Thymus (tissue), 14 donors: ENCODE measurements at places on chromosomes 11 and 22. TPM values are rescaled to one million over a fixed set of nuclear protein-coding genes. Genes with fewer than 3 reads are reported as not detected.

Gene TSGA10IP
- 0.09 TPM for total RNA-seq

Gene SNAP29
- 13.4 TPM for total RNA-seq

Gene PARVG
- 60.8 TPM for total RNA-seq

Gene VPREB1
- total RNA-seq, result 2.5 TPM

Gene OR52I2
- total RNA-seq, result 0.09 TPM

Gene BRSK2
- 0.14 TPM for total RNA-seq

Gene C11orf65
- 1.8 TPM for total RNA-seq

Gene OR52I1
- under 0.01 TPM for total RNA-seq

Gene CALCA
- 0.61 TPM for total RNA-seq

Gene KCNJ11
- total RNA-seq, result 0.42 TPM

- DNase-seq, result no peak
Measured at GRCh38 chr11:80694385-80694784, 1253.6 kb upstream of the TENM4 start.

DNA sequence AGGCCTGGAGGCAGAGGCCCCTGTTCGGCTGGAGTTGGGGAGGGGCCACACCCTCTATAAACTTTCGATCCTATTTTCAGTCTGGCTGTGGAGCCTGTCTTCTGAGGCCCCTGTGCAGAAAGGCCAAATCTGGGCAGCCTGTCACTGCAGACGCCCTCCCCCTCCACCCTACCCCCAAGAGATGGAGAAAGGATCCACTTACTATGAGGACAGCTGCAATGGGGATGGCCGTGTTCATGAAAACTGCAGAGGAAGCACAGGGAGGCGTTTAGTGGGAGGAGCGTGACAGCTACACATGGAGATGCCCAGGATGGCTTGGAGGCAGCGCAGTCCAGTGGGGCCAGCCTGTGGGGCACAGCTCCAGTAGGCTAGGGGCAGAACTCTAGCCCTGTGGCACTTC lies 43.5 kb upstream of the KCNJ11 start:
- no peak for DNase-seq

DNA sequence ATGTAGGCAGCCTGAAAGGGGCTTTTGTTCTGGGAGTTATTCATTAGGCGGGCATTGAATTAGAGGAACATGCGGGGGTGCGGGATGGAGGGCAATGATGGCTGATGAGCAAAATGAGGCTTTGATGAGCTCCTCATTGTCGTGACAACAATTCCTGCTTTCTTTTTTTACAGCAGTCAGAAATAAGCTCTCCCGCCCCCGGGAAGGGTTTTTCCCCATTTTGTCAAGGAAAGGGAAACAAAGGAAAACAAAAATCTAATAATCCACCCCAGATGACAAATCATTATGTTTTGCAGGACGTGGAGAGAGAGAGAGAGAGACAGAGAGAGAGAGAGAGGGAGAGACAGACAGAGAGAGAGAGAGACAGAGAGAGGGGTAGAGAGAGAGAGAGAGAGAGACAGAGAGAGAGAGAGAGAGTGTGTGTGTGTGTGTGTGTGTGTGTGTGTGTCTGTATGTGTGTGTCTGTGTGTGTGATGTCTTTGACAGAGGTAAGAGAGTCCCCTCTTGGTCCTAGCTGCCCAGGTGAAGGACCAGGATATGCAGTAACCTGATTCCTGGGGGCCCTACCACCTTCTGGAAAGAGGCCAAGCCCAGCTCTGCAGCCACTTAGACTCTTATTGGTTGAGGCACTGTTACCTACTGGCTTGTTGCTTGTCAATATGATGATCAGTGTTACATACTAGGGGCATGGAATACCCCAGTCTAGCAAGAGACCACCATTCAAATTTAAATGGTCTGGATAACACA lies 46.7 kb upstream of the PARVA start:
- DNase-seq, result no peak

GRCh38 chr22:48393041-48393370 lies 1434.7 kb downstream of the BRD1 start:
- no peak for DNase-seq

- no peak for DNase-seq
Measured at GRCh38 chr11:61707574-61707973, 27.4 kb downstream of the DAGLA start.

- no peak for DNase-seq
Measured at GRCh38 chr22:47802421-47802820, 1040.0 kb downstream of the TBC1D22A start.

GRCh38 chr22:49871482-49871881 lies 17.8 kb downstream of the ZBED4 start:
- DNase-seq, result no peak

- DNase-seq, result no peak
Measured at GRCh38 chr22:17114173-17114897, 6.8 kb downstream of the TMEM121B start.

DNA sequence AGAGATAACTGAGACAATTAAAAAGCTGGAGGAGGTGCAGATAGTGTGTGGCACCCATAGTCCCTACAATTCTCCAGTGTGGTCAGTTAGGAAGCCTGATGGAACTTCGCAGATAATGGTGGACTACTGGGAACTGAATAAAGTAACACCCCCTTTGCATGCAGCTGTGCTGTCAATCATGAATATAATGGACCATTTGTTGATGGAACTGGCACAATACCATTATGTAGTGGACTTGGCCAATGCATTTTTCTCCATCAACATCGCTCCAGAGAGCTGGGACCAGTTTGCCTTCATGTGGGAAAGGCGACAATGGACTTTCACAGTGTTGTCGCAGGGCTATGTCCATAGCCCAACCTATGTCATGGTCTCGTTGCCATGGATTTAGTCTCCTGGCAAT lies 324.2 kb downstream of the TMEM135 start:
- DNase-seq, result no peak

GRCh38 chr11:6757373-6757967 lies 14.3 kb downstream of the OR2AG2 start:
- DNase-seq, result no peak

- no peak for DNase-seq
Measured at GRCh38 chr11:56885177-56885576, 103.5 kb upstream of the OR5AK2 start.

GRCh38 chr11:67262731-67263675 lies 3.3 kb upstream of the GRK2 start:
- no peak for DNase-seq

GRCh38 chr11:11450744-11451362 lies 97.8 kb upstream of the CSNK2A3 start:
- no peak for DNase-seq

GRCh38 chr11:66017321-66017720 lies 5.5 kb downstream of the CST6 start:
- DNase-seq, result no peak

GRCh38 chr11:82047200-82047599 lies 686.5 kb downstream of the FAM181B start:
- no peak for DNase-seq

DNA sequence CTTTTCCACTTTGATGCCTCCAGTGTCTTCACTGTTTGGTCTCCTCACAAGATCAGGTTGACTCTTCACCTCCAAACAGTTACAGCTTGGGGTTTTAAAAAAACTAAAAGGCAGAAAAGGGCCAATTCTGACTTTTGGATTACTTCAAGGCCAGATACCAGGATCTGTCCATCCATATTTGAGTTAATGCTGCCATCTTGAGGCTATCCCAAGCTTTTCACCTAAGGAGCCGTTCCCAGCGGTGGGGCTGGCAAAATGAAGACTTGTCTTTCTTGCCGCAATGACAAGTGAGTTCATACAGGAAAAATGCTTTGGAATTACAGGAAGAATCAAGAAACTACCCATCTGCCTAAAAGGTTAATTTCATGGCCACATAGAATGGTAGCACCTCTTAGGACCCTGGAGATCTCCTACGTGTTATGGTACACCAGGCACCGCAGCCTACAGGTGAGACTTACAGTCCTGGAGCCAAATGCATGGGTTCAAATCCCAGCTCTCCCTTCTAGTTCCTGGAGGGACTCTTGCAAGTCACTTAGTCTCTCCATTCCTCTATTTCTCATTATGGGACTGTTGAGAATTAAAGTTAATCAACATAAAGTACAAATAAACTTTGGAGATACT lies 6.0 kb upstream of the OR5B21 start:
- DNase-seq, result no peak

- DNase-seq, result no peak
Measured at GRCh38 chr11:92784331-92784730, 185.1 kb upstream of the MTNR1B start.

- no peak for DNase-seq
Measured at GRCh38 chr11:21927628-21928027, 265.3 kb upstream of the ANO5 start.

- peak; percentile 30 for DNase-seq
Measured at GRCh38 chr11:75815345-75816168, 547 bp downstream of the UVRAG start.

GRCh38 chr11:115613986-115614632 lies 109.9 kb upstream of the CADM1 start:
- DNase-seq, result no peak

GRCh38 chr11:117814204-117814765 lies 10.3 kb downstream of the FXYD2 start:
- DNase-seq, result no peak

GRCh38 chr22:23984430-23984829 lies 4.5 kb downstream of the GSTT2 start:
- no peak for DNase-seq

GRCh38 chr22:43796567-43796966 lies 15.5 kb downstream of the EFCAB6 start:
- no peak for DNase-seq

DNA sequence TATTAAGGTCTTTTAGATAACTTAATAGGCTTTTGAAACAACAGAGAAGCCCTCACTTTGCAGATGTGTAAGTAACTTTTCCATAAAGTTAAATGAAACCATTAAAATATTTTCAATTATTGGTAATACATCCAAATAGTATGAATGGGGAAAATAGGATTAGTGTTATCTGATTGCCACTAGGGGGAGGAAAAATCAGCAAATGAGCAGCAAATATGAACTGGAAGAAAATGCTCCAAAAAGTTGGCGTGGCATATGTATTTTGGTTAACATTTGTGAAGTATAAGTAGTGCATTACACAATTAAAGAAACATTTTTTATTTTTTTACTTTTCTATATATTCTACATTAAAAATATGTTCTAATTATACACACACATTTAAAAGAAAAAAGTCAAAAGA lies 259.8 kb upstream of the ANO5 start:
- no peak for DNase-seq

DNA sequence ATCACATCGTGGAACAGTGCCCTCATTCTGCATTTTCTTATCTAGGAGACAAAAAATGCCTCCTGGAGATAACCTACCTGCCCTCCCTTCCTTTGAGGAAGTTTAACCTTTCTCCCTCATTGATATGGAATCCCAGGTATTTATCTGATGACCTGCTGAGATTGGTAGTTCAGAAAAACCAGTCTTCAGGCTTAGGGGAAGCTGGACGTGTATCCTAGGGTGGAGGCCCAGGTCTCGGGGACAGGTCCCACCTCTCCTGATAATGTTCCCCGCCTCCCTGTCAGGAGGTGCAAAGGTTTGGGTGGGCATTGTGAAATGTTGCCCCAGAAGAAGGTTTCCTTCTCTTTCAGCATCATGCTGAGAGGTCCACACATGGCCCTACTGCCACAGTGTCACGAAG lies 186.9 kb upstream of the NAV2 start:
- no peak for DNase-seq

DNA sequence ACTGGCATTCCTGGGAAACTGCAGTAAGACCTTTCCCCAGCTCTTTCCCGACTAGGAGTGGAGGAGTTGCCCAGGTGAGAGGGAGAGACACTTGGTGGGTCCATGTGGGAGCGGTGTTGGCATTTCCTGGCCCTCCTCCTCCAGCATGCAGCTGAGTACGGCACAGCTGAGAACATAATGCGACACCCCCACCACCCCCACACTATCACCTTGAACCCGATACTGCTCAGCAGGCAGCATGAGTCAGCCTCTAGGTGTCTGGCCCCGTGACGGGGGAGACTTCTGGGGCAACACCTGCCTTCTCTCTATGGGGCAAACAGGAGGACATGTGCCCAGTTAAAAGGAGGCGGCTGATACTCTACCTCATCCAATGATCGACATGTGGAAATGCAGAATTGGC lies 64.4 kb downstream of the PKNOX2 start:
- DNase-seq, result no peak

GRCh38 chr11:17558916-17559315 lies 11.9 kb downstream of the OTOG start:
- DNase-seq, result no peak
